ENCODE measurements at places on chromosomes 4 and X. TPM values are rescaled to one million over a fixed set of nuclear protein-coding genes. Genes with fewer than 3 reads are reported as not detected.

DNA sequence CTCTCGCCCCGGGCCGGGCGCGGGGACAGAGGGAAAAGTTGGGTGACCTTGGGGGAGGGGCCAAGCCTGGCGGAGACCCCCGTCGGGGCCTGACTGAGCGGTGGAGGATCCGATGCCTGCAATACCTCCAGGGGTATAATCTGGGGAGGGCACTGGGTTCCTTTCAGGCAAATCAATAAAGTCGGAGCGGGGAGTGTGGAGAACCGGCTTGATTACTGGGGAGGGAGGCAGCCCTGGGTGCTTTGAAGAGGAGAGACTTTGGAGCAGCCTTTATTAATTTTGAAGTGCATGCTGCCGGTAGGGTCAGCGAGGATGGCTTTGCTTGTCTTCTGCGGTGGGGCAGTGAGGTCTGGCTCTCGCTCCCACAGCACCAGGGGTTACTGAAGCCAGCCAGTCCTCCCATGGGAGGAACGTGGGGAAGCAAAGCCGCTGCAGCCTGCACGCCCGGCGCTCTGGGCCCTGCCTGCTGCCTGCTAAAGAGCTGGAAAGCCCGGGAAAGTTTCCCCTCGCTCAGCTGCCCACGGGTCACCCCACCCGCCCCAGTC, 403 bp upstream of the LGI2 start:
- no peak for DNase-seq

DNA sequence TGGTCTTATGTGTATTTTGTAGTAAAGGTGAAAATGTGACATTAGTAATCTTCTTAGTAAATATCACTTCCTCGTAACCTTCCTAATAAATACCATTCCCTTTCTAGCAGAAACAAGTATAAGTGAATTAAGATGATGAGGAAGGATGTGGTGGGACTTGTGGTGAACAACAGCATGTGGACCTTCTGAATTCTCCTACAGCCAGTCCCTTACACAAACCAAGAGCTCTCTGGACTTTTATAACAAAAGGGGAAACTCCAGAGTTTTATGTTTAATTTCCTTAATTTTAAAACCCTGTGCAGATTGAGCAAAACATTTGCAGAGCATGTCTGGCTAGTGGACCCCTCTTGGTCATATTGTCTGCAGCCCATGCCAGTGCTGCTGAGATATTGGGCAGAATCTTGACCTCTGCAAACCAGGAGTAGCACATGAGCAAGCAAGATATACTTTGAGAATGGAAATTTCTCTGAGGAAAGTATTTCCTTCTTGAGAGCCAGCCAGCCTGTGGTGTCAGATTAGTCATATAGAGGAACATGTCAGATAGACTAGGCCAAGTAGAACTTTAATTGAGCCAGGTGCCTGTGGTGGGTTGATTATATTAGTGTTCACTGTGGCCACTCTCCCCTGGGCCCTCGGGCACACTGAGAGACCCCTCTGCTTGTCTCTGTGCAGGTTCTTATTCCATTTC, 328.2 kb downstream of the DKK2 start:
- no peak for DNase-seq

DNA sequence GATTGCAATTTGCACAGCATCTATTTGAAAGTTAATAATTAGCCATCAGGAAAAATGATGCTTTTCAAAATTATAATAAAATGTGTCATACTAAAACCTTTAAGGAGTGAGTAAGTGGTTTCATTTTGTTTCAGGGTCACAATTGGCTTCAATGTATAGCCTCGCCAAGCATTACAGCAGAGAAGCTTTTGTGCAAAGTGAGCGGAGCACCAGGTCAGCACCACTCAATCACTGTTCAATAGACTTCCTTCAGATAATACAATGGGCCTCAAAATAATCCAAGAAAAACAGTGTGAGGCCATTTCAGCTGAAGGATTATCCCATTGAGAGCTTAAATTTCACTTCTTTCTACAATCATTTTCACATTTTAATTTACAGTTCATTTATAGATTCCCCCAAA, 409.2 kb upstream of the SLIT2 start:
- DNase-seq: no peak

DNA sequence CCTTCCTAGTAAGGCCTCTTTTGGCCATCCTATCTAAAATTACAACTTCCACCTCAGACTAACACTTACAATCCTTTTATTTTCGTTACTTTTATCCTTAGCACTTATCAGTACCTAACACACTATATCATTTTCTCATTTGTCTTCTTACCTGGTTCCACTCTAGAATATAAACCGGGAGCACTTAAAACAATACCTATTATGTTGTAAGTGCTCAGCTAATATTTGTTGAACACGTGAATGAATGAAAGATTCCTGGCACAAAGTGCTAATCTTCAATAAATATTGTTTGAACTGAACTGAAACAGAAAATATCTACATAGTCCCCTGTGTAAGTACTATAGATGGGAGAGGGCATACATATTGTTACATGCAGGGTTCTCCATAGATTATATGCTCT, 14.4 kb downstream of the MGARP start:
- no peak for DNase-seq

DNA sequence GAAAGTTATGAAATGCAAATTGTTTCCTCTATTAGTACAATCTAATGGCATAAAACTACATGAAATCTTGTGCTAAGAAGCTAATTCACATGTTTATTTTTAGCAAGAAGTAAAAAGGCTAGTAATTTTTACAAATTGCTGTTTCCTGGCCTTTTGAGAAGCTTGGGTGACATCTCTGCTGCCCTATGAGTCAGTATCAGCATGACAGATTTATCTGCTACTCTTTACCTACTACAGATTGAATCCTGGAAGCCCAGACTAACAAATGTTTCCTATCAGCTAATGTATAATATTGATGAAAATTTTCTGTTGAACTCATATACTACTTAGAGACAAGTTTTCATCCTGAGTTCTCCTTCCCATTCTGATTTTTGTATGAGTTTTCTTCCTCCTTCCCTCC, 232.4 kb downstream of the DCTD start:
- no peak for DNase-seq

The SPACA5 gene
- total RNA-seq: not detected

The SSX2 gene
- not detected for total RNA-seq

The ZAR1 gene
- 2.5 TPM for total RNA-seq

The NHS gene
- total RNA-seq: 8.3 TPM

The FHDC1 gene
- 6.4 TPM for total RNA-seq

The TRO gene
- total RNA-seq: 12.3 TPM

The TCEAL6 gene
- total RNA-seq: 1.7 TPM

Measured in vagina (tissue), 2 donors.